ENCODE measurements at places on chromosomes 12 and 14.

GRCh38 chr12:48828293-48828692 lies 10.0 kb downstream of the CACNB3 start:
- DNase-seq = no peak

DNA sequence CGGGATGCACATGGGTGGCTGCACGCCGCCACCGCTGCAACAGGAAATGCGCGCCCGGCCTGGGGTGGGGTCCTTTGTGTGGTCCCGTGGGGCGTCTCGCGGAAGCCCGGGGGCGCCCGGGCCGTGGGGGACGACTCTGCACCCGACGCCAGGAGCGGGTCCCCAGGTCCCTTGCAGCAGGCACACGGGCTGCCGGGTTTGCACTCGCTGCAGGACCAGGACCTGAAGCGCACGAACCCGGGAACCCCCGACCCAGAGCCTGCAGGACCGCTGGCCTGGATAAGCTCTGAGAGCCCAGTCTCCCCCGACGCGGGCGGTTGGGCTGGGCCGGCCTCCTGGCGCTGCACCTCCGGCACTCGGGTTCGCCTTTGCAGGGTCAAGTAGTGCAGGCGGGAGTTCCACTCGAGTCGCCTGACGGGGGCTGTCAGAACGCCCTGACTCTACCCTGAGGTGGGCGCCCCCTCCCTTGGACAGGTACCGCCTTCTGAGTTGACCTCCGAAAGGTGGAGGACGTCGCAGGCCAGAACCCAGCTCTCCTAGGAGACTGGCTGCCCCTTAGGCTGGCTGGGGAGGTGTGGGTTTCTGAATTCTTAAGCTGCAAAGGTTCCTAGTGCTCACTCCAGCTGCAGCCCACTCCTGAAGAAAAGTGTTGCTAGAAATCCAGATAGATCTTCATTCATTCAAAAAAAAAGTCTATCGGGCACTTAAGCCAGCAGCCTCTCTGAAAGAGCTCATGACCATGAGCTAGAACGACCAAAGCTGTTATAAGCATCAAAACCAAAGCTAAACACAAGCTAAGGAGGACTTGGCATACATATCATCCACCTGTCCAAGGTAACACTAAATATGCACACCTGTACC lies 68.0 kb downstream of the RNF34 start:
- no peak for DNase-seq

DNA sequence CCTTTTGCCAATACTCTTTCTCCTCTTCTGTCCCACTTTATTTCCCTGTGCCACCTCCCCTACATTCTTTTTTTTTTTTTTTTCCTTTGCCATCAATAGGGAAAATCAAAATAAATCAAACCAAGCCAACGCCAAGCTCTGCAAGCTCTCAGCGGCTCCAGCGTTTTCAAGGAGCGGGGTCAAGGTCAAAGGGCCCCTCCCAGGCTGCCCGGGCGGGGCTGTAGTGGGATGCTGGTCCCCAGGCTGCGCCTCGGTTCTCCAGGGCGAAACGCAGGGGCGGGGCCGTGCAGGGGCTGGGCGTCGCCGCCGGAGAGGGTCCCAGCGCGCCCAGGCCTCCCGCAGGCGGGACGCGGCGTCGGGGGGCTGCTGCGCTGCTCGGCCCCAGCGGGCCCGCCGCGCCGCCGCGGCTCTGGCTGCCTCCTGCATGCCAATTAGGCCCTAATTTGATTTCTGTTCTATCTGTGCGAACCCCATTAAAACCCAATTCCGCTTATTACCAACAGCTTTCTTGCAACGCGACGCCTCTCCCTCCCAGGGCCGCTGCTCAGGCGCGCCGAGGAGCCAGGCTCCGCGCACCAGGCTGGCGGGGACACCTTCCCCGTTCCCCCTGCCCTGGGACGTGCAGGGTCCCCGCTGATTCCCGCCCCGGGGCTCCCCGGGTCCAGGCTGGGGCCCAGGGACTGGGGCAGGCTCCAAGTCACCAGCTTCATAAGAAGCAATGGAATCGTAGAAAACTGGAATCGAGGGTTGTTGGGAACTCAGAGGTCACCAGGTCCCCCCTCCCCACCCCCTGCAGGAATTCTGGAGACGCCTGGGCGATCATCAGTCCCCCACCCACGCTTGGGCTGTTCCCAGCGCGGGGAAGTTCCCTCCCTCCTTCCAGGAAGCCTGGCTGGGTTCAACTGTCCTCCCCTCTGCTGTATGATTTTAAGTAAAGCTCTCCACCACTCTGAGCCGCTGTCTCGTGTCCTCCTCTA lies 50.7 kb upstream of the MAP1LC3B2 start:
- DNase-seq = no peak

DNA sequence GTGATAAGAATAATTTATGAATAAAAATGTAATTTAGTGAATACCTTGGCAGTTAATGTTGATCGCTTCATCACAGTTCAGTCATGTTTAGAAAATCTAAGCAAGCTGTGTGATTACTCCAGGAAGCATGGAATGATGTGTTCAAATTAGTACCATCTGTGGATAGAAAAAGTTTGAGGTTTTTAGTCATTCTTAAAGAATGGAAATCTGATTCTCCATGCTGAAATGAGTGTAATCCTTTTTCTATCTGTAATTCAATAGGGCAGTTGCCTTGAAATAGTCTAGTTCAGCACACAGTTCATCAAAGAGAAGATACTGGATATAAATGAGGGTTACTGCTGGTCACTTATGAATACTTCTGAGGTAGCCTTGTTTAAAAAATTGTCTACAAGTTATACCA lies 127.2 kb upstream of the MYF6 start:
- DNase-seq = no peak

DNA sequence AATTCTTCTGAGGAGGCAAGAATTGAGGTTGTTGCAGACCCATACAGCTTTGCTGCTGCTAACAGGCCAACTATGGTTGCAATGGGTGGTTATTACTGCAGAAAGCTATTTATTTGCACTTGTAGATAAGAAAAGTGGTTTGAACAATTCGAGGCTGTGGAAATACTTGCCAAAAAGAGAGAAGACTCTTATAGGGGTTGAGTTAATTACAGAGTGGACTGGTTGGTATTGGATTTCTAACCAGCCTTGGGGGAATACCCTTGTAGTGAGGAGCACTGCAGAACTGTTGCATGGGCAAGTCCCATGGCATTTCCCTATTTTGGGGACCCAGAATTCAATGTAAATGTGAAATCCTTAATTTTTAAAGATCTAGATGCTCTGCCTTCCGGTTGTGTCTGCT lies 120.5 kb downstream of the KCNMB4 start:
- DNase-seq = no peak

DNA sequence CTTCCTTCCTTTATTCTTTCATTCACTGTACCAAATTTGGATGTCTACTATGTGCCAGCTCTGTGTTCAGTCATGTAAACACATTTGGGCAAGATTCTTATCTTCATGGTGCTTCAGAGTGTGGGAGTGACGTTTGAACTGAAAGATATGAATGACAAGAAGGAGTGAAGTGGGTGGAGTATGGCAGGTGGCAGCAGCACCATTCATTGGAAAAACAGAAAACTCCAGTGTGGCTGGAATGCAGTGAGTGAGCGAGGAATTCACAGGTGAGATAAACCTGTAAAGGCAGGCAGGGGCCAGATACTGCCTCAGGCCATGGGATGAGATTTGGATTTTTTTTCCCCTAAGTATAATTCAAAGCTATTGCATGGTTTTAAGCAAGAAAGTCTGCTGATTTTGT lies 140.7 kb upstream of the CCDC198 start:
- DNase-seq = no peak

DNA sequence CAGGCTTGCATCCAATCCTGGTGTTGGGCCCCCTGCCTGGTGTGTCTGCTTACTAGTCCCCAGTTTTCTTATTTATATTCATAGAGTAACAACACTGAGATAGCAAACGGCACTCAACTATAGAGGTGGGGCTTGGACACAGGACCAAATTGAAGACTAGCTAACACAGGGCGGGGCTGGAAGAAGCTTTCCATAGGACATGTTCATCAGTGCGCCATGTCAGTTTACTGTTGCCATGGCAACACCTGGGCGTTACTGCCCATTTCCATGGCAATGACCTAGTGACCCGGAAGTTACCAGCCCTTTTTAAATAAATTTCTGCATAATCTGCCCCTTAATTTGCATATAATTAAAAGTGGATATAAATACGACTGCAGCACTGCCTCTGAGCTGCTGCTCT lies 275.5 kb upstream of the TMEM132C start:
- no peak for DNase-seq

GRCh38 chr14:89767861-89768268 lies 186.7 kb downstream of the EFCAB11 start:
- peak; percentile 81 for DNase-seq

GRCh38 chr14:100034961-100035500 lies 30.2 kb upstream of the EVL start:
- no peak for DNase-seq

GRCh38 chr12:24537083-24537860 lies 411.6 kb downstream of the BCAT1 start:
- DNase-seq = no peak

DNA sequence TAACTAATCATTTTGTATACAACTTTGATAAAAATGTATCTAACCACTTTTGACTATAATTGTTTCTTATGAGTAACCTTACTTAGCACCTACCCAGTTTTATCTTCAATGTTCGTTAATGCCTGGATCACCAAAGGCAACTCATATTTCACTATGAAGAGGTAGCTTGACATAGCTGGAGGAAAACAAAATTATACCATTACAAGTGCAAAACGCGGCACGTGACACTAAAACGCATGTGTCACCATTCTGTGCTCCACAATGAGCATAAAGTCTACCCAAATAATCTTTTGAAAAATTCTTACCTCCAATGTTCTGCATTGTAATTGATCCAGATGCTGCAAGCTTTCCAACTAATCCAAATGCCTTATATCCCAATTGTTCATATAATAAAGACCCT lies 5.8 kb downstream of the SLC38A2 start:
- no peak for DNase-seq

DNA sequence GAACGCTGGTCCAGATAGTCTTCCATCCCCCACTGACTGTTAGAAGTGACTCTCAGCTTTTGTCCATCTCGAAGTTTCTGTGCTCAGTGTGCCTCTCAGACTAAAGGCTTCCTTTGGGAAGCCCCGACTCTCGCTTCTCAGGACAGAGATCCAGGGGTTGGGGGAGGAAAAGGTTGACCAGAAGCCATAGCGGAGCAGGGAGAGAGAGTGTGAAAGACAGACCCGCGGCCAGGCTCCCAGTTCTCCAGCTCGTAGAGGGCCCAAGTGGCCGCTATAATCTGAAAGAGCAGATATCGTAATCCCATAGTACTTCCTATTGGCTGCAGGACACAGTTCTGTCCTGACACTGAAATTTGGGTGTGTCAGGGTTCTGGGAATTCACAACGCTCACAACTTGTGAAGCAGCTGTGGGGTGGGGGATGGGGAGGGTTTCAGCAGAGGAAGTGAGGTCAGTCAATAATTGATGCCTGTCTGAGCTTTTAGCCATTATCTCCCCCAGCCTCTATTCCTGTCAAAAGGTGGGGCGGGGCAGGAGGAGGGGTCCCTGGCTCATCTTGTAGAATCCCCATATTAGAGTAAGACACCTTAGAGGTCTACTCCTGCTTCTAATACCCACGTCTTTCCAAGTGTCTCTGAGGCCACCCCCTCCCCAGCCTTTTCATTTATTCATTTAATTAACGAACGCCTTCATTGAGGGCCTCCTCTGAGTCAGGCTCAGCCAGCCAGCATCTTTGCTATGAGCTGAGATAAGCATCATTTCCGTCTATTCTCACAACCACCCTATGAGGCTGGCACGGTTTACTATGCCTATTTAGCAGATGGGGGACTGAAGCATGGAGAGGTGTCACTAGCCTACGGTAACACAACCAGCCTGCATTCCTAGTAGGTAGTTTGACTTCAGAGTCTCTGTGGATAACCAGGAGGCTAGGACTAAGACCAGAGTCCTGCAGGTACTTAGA lies 1.6 kb upstream of the ACVRL1 start:
- no peak for DNase-seq

GRCh38 chr12:52073531-52074381 lies 4.0 kb downstream of the ATG101 start:
- no peak for DNase-seq

GRCh38 chr12:24349051-24349799 lies 399.8 kb upstream of the SOX5 start:
- DNase-seq = no peak

- DNase-seq = no peak
These were observed 48.2 kb upstream of the DYNC1H1 start for GRCh38 chr14:101915871-101916815.

DNA sequence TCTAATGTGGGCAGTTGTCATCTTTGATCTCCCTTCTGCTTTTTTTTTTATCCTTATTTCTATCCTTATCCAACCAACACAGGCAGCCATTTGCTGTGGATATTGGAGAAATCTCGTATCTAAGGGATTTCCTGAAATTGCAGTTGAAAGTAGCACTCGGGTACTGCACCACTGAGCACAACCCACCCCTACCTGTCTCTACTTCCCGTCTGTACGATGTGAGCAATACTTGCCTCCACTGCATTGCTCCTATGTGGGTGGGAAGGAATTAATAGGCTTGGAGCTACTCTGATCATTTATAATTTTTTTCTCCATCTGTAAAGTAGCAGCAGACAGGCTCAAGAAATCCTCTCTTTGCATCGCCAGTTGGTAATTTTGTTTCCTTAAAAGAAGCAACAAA lies 300.4 kb downstream of the SNAPC1 start:
- DNase-seq = no peak

DNA sequence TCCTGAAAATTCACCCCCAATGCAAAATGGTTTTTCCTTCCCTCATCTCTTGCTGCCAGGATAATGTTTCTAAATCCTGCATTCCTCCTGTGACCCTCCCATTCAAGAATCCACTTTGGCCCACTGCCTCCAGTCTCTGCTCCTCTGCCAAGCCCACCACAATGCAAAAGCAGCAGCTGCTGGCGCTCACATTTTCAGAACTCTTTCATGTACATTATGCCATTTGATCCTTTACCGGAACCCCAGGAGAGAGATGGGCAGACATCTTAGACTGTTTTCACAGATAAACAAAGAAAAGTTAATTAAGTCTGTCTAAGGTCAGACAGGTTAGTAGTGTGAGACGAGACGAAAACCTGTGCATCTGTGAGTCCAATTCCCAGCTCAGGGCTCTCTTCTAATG lies 12.9 kb downstream of the LRIG3 start:
- DNase-seq = no peak

GRCh38 chr12:129552996-129553750 lies 350.7 kb downstream of the TMEM132D start:
- no peak for DNase-seq

DNA sequence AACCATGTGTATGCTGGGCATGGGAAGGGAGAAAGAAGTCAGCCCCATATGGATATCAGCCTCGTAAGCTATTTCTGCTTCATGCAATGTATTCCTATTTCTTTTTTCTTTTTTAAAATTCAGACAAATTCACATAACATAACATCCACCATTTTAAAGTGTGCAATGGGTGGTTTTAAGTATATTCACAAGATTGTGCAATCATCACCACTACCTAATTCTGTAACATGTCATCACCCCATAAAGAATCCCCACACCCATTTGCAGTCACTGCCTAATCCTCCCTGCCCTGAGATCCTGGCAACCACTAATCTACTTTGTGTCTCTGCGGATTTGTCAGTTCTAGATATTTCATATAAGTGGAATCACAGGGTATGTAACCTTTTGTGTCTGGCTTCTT lies 9.5 kb downstream of the POMT2 start:
- no peak for DNase-seq
